Activated CD8-positive, alpha-beta memory T cell treated with anti-CD3 and anti-CD28 coated beads for 4 hours (primary cell): ENCODE measurements at places on chromosomes 4 and X.

DNA sequence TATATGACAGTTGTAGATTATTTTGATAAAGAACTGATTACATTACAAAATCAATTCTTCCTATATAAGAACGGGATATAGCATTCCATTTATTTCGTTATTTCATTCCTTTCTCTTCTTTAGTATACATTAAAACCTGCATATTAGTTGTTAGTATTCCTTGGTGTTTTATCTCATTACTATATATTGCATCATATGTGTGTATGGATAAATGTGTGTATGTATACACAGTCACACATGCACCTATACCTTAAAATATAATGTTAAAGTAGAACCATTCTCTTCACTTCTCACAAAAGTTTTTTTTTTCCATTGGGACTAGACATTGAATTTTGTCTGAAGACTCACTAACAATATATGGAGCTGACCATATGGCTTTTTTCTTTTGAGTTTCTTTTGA is 5.3 kb upstream of the PALLD start:
- no peak for DNase-seq

GRCh38 chrX:118726396-118726795 is 1.0 kb upstream of the IL13RA1 start:
- no peak for DNase-seq

DNA sequence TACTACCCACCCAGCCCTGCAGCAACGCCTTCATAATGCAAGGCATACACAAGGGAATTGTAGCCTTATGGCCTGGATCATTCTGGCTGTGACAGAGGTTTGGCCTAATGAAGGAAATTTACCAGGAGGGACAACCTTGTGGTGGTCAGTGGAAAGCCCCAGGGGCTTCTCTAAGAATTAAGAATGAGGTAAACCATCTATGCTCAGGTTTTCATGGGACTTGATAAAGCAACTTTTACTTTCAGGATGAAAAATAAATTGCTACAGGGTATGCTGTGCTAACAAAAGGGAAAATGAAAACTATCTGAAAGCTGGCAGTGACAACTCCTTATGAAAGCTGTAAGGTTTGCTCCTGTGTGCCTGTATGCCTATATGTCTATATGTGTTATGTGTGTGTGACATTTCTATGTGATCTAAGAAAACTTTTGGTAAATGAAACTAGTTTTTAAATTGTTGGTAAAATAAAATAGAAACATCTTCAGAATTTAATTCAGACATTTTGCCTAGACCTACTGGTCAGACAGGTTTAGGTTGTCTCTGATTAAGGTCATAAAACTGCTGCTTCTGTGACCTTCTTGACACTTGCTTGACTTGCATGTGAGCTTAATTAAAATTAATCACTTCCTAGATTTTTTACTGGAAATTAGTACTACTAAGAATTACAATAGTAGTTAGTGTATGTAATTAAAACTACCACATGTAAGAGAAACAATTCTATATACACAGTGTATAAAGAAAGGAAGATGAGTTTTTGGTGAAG is 19.9 kb upstream of the TXK start:
- no peak for DNase-seq

- DNase-seq: no peak
These were observed 13.6 kb downstream of the DDX53 start for GRCh38 chrX:23013366-23013765.

DNA sequence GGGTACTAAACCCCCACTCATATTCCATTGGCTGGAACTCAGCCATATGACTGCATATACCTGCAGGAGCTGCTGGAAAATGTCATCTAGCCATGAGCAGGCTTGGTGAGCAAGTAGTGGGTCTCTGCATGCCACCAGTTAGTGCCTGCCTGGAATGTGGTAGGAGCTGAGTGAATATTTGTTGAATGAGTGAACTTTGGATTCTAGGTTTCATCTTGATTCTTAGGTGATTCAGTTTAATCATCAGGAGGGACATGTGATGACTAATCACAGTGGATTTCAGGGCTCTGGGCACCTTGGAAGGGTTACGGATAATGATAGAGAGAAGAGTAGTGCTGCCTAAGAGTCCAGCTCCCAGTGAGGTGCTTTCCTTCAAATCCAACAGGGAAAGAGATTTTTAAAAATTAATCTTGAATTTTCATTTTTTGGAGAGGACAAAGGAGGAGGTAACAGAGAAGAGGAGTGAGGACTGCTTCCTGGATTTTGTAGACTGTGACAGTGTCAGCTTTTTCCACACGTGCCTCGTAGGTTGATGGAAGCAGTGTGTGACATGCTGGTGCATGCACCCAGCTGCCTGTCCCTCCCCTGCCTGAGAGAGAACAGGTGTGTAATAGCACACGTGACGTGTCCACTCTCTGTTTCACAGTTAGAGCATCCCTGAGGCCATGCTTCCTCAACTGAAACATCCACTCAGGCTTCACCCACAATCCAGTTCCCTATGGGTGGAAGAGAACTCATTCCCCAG is 30.4 kb downstream of the NHS start:
- DNase-seq: no peak

DNA sequence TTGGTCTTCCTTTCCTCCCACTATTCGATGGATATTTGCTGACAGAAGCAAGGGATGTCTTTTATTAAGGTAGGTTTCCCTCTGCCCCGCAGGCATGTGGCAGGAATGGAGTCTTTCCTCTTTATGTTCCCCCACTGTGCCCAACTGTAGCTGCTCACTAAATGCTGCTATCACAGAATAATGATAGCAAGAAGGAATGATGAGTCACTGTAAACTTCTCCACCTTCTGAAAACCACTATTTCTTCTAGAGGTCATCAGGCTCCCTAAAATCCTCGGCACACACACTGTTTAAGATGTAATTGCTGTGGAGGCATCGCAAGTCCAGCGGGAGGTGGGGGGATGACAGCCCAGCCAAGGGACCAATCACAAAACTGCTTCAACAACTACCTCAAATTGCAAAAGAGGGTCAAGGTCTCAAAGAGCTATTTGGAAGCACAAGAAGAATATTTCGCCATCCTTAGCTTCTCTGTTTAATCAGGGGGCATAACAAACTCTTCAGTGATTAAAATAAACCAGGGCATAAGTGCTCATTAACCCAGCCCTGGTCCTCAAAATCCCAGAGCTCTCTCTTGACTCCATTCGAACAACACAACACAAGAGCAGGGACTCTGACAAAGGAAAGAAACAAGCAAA is 13.9 kb downstream of the QDPR start:
- DNase-seq: no peak

DNA sequence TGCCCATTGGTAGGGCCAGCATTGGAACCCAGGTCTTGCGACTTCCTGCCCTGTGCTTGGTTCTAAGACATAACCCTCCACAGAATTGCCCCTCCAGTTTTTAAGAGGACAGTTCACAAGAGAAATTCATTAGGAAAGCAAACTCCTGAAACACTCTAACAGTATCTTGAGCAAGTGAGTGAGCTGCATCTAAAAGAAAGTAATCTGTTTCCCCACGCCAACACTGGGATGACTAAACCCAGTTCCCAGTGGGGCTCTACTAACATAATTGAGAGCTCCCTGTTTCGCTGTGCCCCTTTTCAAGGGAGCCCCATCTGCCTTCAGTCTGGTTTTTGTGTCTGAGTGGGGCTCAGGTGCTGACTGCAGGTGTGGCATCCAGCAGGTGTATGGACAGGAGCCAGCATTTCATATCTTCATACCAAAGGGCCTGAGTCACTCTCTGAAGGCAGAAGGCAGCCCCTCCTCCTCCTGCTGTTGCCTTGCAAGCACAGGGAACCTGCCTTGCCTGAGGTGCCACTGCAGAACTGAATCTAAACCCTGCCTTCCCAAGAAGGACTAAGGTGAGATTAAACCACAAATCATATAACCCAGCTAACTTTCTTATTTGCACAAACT is 8.0 kb downstream of the AMOT start:
- no peak for DNase-seq

GRCh38 chr4:166413356-166413755 is 540.3 kb downstream of the TLL1 start:
- no peak for DNase-seq

- DNase-seq: no peak
These were observed 245.1 kb downstream of the PPP3CA start for GRCh38 chr4:101102114-101102742.

- DNase-seq: no peak
These were observed 247.3 kb upstream of the DIPK2B start for GRCh38 chrX:45447995-45448394.

DNA sequence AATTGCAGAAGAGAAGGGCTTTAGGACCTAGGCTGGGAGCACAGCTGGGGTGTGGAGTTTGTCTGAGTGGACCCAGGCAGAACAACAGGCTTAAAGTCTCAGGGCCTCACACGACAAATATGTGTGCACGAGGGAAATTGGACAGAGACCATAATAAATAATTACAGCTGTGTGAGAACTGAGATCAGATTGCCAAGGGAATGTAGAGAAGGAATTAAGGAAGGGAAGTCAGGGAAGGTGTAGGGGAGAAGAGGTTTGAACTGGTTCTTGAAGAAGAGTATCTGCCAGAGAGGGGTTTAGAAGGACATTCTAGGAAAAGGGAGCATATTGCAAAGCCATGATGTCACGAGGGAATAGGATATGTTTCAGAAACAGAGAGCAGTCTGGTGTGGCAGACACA is 120.7 kb upstream of the TSPAN5 start:
- DNase-seq: no peak

GRCh38 chr4:94256828-94257227 is 49.2 kb downstream of the SMARCAD1 start:
- DNase-seq: no peak

DNA sequence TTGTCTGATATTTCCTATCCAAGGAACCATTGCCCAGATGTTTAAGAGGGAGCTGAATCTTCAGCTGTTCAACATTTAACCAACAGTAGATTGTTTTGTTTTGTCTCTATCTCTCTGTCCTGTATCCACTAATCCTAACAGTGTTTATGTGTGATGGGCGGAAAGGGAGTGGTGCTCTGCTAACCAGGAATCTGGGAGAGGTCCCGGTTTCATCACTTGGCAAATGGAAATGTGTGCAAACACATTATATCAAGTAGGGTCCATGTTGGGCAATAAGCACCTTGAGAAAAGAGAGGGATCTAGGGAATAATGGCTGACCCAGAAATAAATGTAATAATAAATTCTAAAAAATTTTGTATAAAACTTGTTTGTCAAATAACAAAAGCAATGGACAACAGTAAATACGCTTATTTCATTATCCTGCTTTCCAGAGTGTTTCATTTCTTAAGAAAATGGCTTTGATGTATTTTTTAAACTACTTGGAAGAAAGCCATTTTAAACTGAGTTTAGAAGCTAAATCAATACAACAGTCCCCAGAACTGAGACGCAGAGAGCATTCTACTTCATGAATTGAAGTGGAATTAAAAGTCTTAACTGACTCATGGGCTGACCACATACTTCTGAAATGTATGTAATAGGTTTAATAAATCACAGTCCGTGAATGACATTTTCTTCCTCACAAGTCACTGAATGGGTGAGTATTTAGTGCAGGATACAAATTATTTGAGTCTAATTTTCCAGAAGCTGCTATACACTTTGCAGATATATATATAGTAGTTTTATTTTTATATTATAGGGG is 55.8 kb downstream of the EMCN start:
- no peak for DNase-seq

GRCh38 chrX:95505721-95506120 is 1178.9 kb upstream of the DIAPH2 start:
- DNase-seq: no peak

- no peak for DNase-seq
These were observed 322.0 kb downstream of the NR3C2 start for GRCh38 chr4:148120216-148120615.

- DNase-seq: no peak
These were observed 113.4 kb downstream of the ZAR1 start for GRCh38 chr4:48603366-48604003.
